Astrocyte of the cerebellum (primary cell): ENCODE measurements at places on chromosomes 5 and 9.

GRCh38 chr9:96381696-96382095 lies 1.8 kb downstream of the SLC35D2 start:
- no peak for DNase-seq

DNA sequence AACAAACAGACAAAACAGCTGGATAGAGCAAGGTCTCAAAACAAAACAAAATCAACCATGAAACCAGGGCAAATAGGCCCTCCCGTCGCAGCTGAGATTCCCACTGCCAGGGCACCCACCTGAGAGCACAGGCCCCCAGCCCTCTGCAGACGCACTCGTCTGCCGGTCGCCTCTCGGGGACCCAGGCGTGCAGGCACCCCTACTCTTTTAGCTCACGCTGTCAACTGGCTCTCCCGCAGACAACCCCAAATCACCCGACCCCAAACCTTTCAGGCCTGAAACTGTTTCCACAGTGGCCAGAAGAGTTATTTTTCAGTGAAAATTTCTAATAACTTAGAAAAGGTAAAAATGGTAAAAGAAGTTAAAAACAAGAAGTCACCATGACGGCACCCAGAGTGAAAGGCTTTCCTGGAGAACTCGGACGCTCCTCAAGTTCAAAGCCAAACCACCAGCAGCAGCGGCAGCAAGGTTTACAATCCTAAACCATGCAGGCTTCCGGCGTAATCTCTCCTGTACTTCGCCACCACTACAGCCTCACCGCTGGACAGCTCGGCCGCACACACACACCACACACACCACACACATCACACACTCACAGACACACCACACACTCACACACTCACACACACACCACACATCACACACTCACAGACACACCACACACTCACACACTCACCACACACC lies 1.9 kb upstream of the UBE2QL1 start:
- DNase-seq: no peak

- DNase-seq: no peak
Observed at GRCh38 chr9:112783551-112783954, 33.0 kb downstream of the SNX30 start.

GRCh38 chr5:141349917-141350619 lies at the start of gene PCDHGB1:
PCDHGB1 (plus strand) TSS chr5:141350099; CDS start chr5:141350261, 162 bp downstream.
- no peak for DNase-seq

DNA sequence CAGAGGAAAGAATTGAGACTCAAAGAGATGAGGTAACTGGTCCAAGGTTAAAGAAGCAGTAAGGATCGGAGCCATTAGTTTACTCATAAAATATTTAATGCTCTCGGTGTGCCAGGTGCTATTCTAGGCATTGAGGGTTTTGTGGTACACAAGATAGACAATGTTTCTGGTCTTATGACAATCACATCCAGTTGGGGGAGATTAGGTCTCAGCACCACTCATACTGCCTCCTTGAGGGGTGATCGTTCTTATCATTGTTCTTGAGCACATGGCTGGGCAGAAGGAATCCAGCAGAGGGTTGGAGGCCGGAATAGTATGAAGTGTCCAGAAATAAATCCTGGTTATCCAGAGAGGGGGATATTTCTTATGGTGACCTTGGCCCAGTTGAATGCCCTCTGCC lies 40.7 kb upstream of the LCP2 start:
- DNase-seq: no peak

DNA sequence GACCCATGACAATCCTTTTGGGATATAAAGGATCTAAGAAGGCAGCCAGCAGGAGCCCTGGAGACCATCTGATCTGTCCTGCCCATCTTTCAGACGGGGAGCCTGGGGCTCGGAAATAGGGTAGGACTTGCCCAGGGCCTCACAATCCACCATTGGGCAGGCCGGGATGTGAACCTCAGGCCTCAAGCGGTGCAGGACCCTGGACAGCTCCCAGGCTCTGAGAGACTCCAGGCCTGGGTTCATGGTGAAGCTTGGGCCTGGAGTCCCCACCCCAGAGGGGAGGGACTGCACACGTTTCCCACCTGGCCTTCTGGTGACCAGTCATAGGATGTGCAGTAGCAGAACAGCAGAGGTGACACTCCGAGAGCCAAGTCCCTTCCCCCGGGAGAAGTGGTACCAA lies 36.6 kb upstream of the RAPGEF1 start:
- peak; percentile 27 for DNase-seq

DNA sequence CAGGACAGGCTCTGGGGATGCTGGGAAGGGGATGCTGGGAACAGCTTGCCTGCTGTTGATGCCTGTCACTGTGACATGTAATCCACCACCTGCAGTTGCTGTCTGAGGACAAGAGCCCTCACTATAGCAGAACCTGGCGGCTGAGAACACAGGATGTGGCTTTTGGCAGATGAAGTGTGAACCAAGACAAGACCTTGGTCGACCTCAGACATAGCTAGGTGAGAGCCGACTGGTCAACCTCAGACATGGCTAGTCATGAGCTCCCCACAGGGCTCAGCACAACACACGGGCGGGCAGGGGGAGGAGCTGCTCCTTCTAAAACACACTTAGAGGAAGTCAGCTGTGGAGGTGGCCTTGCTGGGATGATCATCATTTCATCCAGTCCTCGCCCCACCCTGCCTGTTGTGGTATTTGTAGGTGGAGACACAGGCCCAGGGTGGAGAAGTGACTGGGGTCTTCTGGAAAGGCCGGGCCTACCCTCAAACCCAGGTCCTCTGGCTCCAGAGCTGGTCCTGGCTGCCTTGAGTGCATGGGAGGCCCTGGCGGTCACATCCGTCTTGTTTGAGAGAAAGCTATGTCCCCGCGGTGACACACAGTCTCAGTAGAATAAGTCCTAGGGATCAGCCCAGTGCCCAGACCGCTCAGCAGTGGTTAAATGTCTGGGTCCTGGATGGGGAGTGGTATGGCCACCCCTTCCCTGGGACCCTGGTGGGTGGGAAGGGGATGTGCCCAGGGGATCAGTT lies 6.1 kb downstream of the SUSD3 start:
- DNase-seq: peak; percentile 20

- DNase-seq: no peak
Observed at GRCh38 chr5:137201876-137202275, 297.2 kb downstream of the SPOCK1 start.

- DNase-seq: peak; percentile 53
Observed at GRCh38 chr9:95645992-95646391, 129.2 kb upstream of the PTCH1 start.

GRCh38 chr5:168916266-168916665 lies 337.1 kb upstream of the PANK3 start:
- no peak for DNase-seq

GRCh38 chr5:170860818-170861666 lies 776 bp upstream of the RANBP17 start:
- no peak for DNase-seq

DNA sequence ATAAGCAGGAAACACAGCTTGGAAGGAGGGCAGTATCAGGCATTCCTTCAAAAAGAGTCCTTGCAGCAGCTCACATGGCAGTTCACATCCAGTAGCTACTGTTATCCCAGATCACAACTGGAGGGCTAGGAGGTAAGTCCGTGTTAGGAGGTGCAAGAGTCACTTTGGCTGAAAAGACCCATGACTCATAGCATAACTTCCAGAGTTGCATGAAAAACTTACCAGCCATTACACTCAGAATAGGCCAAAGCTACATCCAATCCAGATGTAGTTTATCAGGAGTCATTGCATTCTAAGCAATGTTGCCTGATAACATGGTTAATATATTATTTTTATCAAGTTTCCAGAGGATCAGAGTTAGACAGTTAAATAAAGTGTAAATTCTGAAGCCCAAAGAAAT lies 1126.4 kb upstream of the SEMA6A start:
- DNase-seq: no peak

GRCh38 chr9:32863291-32863690 lies 80.0 kb downstream of the TMEM215 start:
- no peak for DNase-seq

GRCh38 chr9:113707953-113708695 lies 168.0 kb upstream of the ZNF618 start:
- no peak for DNase-seq

- no peak for DNase-seq
Observed at GRCh38 chr9:113646491-113646890, 183.0 kb downstream of the RGS3 start.

GRCh38 chr5:175859422-175859821 lies 12.0 kb upstream of the CPLX2 start:
- DNase-seq: no peak

GRCh38 chr9:68706363-68707201 lies 1.5 kb downstream of the PIP5K1B start:
- DNase-seq: no peak

DNA sequence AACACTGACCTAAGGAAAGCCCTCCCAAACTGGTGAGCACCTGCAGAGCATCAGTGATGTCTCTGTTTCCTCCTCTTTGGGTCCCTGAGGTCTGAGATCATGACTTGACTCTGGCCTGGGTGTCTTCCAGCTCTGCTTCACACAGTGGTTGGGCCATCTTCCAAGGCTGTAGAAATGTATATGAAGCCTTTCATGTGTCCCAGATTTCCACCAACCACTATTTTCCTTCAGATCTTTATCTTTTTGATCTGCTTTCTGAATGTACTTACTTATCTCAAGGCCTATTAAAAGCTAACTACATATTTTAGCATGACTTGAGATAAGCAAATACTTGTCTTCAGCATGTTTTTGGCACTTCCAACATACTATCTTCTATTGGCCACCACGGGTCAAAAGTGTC lies 47.1 kb downstream of the PRELID2 start:
- no peak for DNase-seq

GRCh38 chr5:19189176-19189575 lies 798.8 kb downstream of the CDH18 start:
- DNase-seq: no peak

- peak; percentile 81 for DNase-seq
Observed at GRCh38 chr5:14809369-14810155, 62.0 kb downstream of the ANKH start.

DNA sequence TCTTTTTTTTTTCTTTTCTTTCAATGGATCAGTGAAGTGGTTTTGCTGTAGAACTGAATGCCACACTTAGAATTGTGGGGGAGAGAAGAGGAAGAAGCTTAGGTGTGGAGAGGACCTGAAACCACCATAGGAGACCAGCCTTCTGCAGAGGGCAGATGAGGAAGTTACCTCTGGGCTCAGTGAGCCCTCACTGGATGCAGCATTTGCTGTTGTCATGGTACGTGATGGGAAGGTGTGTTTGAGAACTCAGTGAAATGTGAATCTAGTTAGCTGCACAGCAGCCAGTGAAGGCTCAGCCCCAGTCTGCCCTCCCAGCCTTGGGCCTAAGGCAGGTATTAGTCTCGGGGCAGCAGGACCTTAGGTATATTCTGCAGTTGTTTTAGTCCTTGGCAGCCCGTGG lies 17.5 kb downstream of the CYFIP2 start:
- DNase-seq: no peak

- DNase-seq: no peak
Observed at GRCh38 chr5:39412721-39413394, 11.9 kb downstream of the DAB2 start.

GRCh38 chr9:37082214-37082765 lies 38.1 kb upstream of the ZCCHC7 start:
- no peak for DNase-seq

DNA sequence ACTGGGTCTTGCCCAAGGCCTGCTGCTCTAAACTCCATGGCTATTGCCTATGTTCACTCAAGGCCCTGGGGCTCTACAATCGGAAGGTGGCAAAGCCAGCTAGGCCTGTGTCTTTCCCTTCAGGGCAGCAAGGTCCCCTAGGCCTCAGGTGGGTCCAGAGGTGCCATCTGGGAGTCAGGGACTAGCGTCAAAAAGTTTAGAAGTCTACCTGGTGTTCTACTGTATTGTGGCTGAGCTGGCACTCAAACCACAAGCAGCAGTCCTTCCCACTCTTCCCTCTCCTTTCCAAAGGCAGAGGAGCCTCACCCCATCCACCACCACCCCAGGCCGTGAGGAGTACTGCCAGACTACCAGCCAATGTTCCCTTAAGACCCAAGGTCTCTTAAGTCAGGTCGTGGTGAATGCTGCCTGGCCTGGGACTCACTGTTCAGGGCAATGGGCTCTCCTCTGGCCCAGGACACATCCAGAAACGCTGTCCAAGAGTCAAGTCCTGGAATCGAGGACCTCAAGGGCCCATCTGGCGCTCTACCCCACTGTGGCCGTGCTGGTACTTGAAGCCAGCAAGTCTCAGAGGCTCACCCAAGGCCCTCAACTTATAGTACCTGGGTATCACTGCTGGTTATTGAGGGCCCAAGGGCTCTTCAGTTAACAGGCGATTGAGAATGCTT lies 13.0 kb upstream of the SARDH start:
- DNase-seq: no peak

DNA sequence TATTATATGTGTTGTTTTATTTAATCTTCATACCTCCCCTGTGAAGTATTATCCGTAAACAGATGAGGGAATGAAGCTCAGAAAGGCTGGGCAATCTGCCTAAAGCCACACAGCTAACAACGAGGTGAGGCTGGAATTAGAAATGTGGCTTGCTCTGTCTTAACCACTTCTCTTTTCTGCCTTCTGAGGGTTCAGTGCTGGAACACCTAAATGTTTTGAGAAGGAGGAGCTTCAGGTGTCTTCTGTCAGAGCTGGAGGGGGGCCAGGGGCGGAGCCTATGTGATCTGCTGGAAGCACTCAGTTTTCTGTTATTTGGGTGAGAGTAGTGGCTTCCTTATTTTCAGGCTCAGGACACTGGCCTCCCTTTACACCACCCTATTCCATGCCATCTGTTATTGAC lies 35.0 kb upstream of the ARAP3 start:
- no peak for DNase-seq

GRCh38 chr5:103450333-103451061 lies 112.1 kb downstream of the NUDT12 start:
- DNase-seq: peak; percentile 66

DNA sequence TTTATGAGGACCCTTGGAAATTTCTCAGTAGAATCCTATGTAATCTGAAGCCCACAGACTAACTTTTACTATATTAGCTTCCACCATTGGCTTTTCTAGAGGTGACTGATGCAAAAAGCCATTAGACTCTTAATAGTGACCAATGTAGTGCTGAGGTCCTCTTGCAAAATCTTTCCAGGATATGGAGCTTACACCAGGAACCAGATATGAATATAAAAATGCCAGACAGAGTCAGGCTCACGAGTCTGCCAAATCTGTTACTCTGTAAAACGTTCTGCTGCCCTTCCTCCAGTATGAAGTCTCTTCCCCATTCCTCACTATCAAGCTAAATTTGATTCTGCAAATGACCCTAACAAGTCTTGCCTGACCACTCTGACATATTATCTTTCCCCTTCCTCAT lies 73.4 kb upstream of the C6 start:
- no peak for DNase-seq
